ENCODE measurements at places on chromosomes 12 and 14. TPM values are rescaled to one million over a fixed set of nuclear protein-coding genes. Genes with fewer than 3 reads are reported as not detected.

DNA sequence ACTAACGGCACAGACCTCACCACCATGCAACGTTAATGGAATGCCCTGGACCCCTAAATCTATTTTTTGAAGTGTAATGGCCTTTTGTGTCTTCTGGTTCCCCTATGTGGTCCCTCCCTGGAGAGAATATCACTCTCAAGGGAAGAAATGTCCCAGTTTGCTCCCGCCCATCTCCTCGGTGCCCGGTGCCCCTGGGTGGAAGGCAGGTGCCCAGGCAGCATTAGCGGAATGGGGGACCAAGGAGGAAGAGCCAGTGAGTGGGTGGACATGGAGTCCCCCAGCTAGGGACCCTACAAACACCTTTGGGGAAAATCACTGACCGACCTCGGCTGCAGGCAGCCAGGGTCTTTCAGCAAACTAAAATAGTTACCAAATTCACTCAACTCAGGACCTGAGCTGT lies 212.1 kb upstream of the RTL1 start:
- H3K36me3 ChIP-seq = no peaks in the 10 kb centered on the region
- H3K4me1 ChIP-seq = peaks cover 17% of the 10 kb centered on the region
- no peak overlapping the region for H3K4me3 ChIP-seq

- no peak overlapping the region for H3K4me3 ChIP-seq
- H3K27ac ChIP-seq = no peak overlapping the region
- H3K27me3 ChIP-seq = no peaks in the 10 kb centered on the region
- H3K4me1 ChIP-seq = no peaks in the 10 kb centered on the region
Observed at GRCh38 chr14:77654001-77654441, 37.6 kb upstream of the SPTLC2 start.

- no peaks in the 10 kb centered on the region for H3K27me3 ChIP-seq
- no peak overlapping the region for H3K27ac ChIP-seq
- H3K36me3 ChIP-seq = peaks cover 13% of the 10 kb centered on the region
- H3K4me1 ChIP-seq = no peaks in the 10 kb centered on the region
- no peak for DNase-seq
Observed at GRCh38 chr14:87944987-87945604, 47.9 kb downstream of the GALC start.

DNA sequence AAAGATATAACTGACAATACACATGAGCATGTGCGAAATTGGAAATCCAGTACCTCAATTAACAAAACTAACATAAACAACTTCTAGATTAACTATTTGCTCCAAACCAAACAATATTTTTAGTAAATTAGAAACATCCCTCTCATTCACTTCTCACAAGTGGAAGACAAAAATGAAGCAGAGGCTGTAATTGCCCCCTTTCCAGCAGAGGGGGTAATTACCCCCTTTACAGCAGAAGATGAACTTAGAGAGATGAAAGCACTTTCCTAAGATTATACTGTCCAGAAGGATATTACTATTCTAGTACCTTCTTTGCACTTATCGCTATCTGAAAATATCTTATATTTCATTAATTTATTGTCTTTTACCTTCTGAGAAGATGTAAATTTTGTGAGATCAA lies 1025.2 kb downstream of the FSCB start:
- H3K4me1 ChIP-seq = no peaks in the 10 kb centered on the region
- H3K27me3 ChIP-seq = no peaks in the 10 kb centered on the region
- no peak overlapping the region for H3K27ac ChIP-seq
- H3K4me3 ChIP-seq = no peak overlapping the region
- no peaks in the 10 kb centered on the region for H3K36me3 ChIP-seq

- H3K27me3 ChIP-seq = peaks cover 40% of the 10 kb centered on the region
- no peak overlapping the region for H3K4me3 ChIP-seq
- no peak for DNase-seq
- no peaks in the 10 kb centered on the region for H3K4me1 ChIP-seq
- no peaks in the 10 kb centered on the region for H3K36me3 ChIP-seq
Observed at GRCh38 chr12:108277613-108278012, 61.5 kb downstream of the CMKLR1 start.

Gene FOXG1
- not detected for total RNA-seq

- no peak for DNase-seq
- no peak overlapping the region for H3K27ac ChIP-seq
- no peak overlapping the region for H3K4me3 ChIP-seq
- no peaks in the 10 kb centered on the region for H3K36me3 ChIP-seq
Observed at GRCh38 chr12:44972746-44973421, 78.0 kb downstream of the DBX2 start.

GRCh38 chr12:64699504-64700115 lies 59.6 kb downstream of the GNS start:
- no peak overlapping the region for H3K4me3 ChIP-seq
- H3K4me1 ChIP-seq = peaks cover 16% of the 10 kb centered on the region
- DNase-seq = no peak
- peaks cover 12% of the 10 kb centered on the region for H3K36me3 ChIP-seq
- H3K27ac ChIP-seq = no peak overlapping the region

GRCh38 chr12:132562489-132563021 lies 47.8 kb downstream of the LRCOL1 start:
- H3K27me3 ChIP-seq = no peaks in the 10 kb centered on the region
- H3K4me3 ChIP-seq = no peak overlapping the region
- DNase-seq = no peak
- no peaks in the 10 kb centered on the region for H3K36me3 ChIP-seq

DNA sequence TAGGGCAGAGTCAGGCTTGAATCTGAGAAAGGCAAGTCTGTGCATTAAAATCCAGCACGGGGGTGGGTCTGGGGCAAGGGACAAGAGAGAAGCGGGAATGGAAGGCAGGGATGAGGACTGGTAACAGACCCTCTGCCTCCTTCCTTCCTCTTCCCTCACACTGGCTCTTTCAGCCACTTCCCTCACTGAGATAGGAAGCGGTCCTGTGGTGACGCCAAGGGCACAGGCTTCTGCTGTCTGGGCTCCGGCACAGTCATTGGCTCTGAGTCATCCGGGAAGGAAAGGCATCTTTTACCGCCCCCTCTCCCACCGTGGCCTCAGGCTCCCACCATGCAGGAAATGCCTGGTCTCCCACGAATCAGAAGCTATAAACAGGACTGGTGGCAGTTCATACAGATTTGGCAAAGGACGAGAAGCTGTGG lies 70.2 kb downstream of the ETV6 start:
- DNase-seq = no peak
- H3K4me1 ChIP-seq = peaks cover 52% of the 10 kb centered on the region
- H3K4me3 ChIP-seq = no peak overlapping the region
- no peaks in the 10 kb centered on the region for H3K27me3 ChIP-seq

Gene SIRT4
- total RNA-seq = 0.97 TPM

- H3K36me3 ChIP-seq = peaks cover 24% of the 10 kb centered on the region
- H3K27me3 ChIP-seq = no peaks in the 10 kb centered on the region
- H3K27ac ChIP-seq = no peak overlapping the region
- H3K4me3 ChIP-seq = no peak overlapping the region
- no peaks in the 10 kb centered on the region for H3K4me1 ChIP-seq
- no peak for DNase-seq
Observed at GRCh38 chr14:35760143-35760542, 49.0 kb downstream of the RALGAPA1 start.

GRCh38 chr12:64714551-64714968 lies 44.6 kb downstream of the GNS start:
- H3K27me3 ChIP-seq = no peaks in the 10 kb centered on the region
- H3K4me3 ChIP-seq = no peak overlapping the region
- H3K36me3 ChIP-seq = peaks cover 40% of the 10 kb centered on the region
- DNase-seq = no peak
- H3K4me1 ChIP-seq = no peaks in the 10 kb centered on the region
- no peak overlapping the region for H3K27ac ChIP-seq

DNA sequence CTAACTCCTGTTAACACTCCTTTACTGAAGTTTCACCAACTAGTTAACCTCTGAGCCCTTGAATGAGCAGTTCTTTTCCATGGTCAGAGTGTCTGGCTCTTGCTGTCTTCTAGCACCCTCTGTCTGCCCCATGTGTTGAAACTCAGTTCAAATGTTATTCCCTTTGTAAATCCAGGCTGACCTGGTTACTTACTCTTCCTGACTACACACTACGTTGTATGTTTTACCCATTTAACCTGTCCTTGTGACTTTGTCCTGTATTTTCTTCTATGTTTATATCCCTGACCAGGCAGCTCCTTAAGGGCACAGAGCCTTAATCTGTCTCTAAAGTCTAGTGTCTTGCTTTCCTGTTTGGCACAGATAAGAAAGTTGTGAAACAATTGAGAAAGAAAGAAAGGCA lies 389.0 kb upstream of the RPL10L start:
- no peak overlapping the region for H3K4me3 ChIP-seq
- H3K27ac ChIP-seq = no peak overlapping the region
- no peak for DNase-seq
- peaks cover 6% of the 10 kb centered on the region for H3K27me3 ChIP-seq
- H3K36me3 ChIP-seq = no peaks in the 10 kb centered on the region
- no peaks in the 10 kb centered on the region for H3K4me1 ChIP-seq

DNA sequence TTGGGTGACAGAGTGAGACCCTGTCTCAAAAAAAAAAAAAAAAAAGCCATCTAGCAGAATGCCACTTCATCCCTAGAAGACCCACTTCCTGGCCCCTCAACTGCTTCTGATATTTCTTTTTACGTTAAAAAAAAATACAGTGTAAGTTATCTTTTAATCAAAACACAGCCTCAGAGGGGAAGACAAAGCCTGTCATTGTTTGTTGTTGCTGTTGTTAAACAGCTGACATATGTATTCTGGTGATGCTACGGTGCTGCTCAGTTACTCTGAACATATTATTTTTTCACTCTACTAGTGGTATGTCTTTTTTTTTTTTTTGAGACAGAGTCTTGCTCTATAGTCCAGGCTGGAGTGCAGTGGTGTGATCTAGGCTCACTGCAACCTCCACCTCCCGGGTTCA lies 75.4 kb downstream of the PAPLN start:
- no peak overlapping the region for H3K4me3 ChIP-seq
- peaks cover 12% of the 10 kb centered on the region for H3K36me3 ChIP-seq
- no peaks in the 10 kb centered on the region for H3K27me3 ChIP-seq
- DNase-seq = no peak
- no peak overlapping the region for H3K27ac ChIP-seq

Gene PCED1B
- 1.6 TPM for total RNA-seq

Gene CLEC14A
- not detected for total RNA-seq

Gene PDZRN4
- total RNA-seq = not detected

DNA sequence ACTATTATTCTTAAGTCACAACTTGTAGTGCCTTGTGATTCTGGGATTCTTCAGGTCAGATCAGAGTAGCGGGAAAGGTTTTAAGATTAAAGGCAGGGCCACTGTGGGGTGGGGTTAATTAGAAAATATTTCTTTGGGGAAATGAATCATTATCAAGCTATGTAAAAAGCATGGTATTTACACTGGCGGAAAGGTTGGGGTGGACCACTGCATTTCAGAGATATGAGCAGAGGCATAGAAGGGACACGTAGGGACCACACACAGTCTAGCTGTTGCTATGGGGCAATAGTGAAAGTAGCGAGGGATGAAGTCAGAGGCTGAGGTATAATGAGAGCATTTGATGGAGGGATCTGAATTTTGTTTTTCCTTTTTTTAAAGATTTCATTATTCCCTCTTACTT lies 31.7 kb upstream of the KCNH3 start:
- H3K27me3 ChIP-seq = no peaks in the 10 kb centered on the region
- H3K27ac ChIP-seq = peak overlapping the region; percentile 68
- DNase-seq = no peak
- H3K4me3 ChIP-seq = no peak overlapping the region
- peaks cover 15% of the 10 kb centered on the region for H3K4me1 ChIP-seq

DNA sequence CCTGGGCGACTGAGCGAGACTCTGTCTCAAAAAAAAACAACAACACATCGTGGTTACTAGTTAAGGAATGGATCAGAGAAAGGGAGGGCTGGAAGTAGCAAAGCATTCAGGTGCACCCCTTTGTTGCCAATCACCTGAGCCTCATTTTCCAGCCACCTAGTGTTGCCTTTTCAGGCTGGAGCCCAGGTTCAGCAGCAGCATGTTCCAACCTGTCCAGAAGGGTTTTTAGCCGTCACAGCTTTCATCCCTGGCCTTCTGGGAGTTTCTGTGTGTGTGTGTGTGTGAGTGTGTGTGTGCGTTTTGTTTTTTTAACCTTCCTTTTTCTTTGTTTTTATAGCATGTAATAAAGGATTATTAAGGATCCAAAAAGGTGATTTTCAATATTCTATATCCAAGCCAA lies 121.1 kb upstream of the ATF1 start:
- no peaks in the 10 kb centered on the region for H3K27me3 ChIP-seq
- no peak for DNase-seq
- peaks cover 16% of the 10 kb centered on the region for H3K4me1 ChIP-seq
- peak overlapping the region; percentile 81 for H3K27ac ChIP-seq

All from osteocyte (in vitro differentiated cells).